ENCODE measurements at places on chromosomes 12 and 14. TPM values are rescaled to one million over a fixed set of nuclear protein-coding genes. Genes with fewer than 3 reads are reported as not detected.
A peak's percentile ranks its signal among the peaks of the same experiment; 100 is the strongest.

- no peak for DNase-seq
- no peaks in the 10 kb centered on the region for H3K36me3 ChIP-seq
- peak overlapping the region; percentile 56 for H3K27ac ChIP-seq
- H3K27me3 ChIP-seq = no peaks in the 10 kb centered on the region
- peaks cover 69% of the 10 kb centered on the region for H3K4me1 ChIP-seq
These were observed 3.2 kb upstream of the NUMB start for GRCh38 chr14:73461478-73462047.

DNA sequence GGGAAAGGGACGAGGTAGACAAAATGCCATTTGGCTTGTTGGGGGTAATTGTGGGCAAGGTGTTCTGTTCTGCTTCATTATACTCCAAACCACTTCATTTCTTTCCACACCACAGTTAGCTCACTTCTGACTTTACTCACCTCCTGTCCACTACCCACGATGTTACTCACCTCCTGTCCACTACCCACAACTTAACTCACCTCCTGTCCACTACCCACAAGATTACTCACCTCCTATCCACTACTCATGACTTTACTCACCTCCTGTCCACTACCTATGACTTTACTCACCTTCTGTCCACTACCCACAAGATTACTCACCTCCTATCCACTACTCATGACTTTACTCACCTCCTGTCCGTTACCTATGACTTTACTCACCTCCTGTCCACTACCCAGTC lies 10.1 kb upstream of the TWF1 start:
- no peaks in the 10 kb centered on the region for H3K27me3 ChIP-seq
- no peak for DNase-seq
- H3K27ac ChIP-seq = no peak overlapping the region
- H3K36me3 ChIP-seq = no peaks in the 10 kb centered on the region

- peaks cover 9% of the 10 kb centered on the region for H3K36me3 ChIP-seq
- H3K4me3 ChIP-seq = peak overlapping the region; percentile 68
- H3K4me1 ChIP-seq = no peaks in the 10 kb centered on the region
- no peaks in the 10 kb centered on the region for H3K27me3 ChIP-seq
- no peak for DNase-seq
These were observed 840 bp downstream of the MRPL52 start for GRCh38 chr14:22830443-22831010.

DNA sequence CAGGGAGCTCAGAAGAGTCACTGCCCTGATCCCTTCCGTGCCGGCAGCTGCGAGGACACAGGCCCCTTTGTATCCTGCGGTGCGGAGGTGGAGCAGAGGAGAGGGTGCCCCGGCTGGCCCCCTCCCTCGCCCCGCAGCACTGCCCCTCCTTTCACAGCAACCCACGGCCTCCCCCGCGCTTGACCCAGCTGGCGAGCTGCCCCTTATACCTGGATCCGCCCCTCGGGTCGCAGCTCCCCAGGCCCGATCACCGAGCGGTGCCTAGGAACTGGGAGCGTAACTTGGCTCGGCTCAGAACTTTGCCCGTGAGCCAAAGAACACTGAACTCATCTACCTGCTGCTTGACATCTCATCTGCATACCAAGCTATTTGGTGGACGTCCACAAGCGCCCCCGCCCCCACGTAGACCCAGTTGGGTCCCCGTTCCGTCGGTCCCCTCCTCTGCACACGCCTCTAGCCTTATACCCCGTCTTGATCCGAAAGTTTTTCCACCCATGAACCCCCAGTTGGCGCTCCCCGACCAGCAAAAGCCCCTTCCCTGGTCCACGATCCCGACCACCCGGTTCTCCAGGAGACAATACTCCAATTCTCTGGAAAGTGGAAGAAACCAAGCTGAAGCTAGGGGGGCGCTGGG lies 697 bp upstream of the DNAJC14 start:
- H3K27me3 ChIP-seq = no peaks in the 10 kb centered on the region
- H3K4me1 ChIP-seq = peaks cover 33% of the 10 kb centered on the region
- peak overlapping the region; percentile 56 for H3K4me3 ChIP-seq
- no peaks in the 10 kb centered on the region for H3K36me3 ChIP-seq
- peak overlapping the region; percentile 83 for H3K27ac ChIP-seq

DNA sequence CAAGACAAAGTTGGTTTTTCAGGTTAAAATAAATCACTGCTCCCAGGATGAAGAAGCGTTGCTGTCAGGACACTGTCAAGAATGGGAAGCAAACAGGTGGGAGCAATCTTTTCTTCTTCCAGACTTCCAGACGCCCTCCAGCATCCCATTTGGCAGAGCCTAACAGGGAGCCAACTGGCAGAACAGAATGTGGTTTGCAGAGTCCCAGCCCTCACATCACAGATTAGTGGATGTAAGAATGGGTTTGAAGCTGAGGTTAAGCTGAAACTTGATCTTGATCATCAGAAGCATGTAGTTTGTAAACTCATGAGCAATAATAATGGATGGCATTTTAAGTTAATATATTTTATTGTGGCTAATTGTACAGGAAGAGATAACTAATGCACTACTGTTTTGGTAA lies 636.4 kb downstream of the SLC6A15 start:
- H3K4me1 ChIP-seq = no peaks in the 10 kb centered on the region
- DNase-seq = no peak
- H3K27me3 ChIP-seq = no peaks in the 10 kb centered on the region
- H3K4me3 ChIP-seq = no peak overlapping the region
- H3K36me3 ChIP-seq = no peaks in the 10 kb centered on the region

DNA sequence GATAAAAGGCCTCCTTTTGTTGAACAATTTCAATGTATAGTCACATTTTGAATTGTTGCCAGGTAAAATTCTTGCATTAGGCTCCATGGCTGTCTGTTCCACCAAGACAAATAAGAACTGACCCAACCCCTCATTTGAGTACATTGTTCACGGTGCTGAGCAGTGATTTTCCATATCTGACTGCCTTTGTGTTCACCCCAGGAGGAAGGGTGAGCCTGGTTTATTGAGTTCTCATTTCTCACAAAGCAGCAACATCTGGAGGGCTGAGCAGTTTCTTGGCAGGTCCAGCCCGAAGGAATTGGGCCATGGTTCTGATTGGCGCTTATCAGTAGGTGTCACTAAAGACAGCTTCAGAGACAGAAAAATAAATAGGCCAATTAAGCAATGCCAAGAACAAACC lies 149.1 kb downstream of the BMP4 start:
- DNase-seq = peak; percentile 8
- H3K4me3 ChIP-seq = no peak overlapping the region
- H3K27me3 ChIP-seq = no peaks in the 10 kb centered on the region

GRCh38 chr12:41739066-41739465 lies 405.6 kb downstream of the GXYLT1 start:
- H3K36me3 ChIP-seq = no peaks in the 10 kb centered on the region
- H3K4me1 ChIP-seq = no peaks in the 10 kb centered on the region
- no peak for DNase-seq
- H3K4me3 ChIP-seq = no peak overlapping the region

GRCh38 chr14:93619176-93619793 lies 169.0 kb downstream of the PRIMA1 start:
- peak; percentile 34 for DNase-seq
- H3K4me1 ChIP-seq = no peaks in the 10 kb centered on the region
- H3K27ac ChIP-seq = no peak overlapping the region
- no peak overlapping the region for H3K4me3 ChIP-seq
- no peaks in the 10 kb centered on the region for H3K27me3 ChIP-seq
- H3K36me3 ChIP-seq = no peaks in the 10 kb centered on the region

GRCh38 chr12:124322271-124322998 lies 27.5 kb downstream of the RFLNA start:
- no peak overlapping the region for H3K4me3 ChIP-seq
- no peak overlapping the region for H3K27ac ChIP-seq
- peaks cover 11% of the 10 kb centered on the region for H3K36me3 ChIP-seq
- no peaks in the 10 kb centered on the region for H3K27me3 ChIP-seq
- H3K4me1 ChIP-seq = no peaks in the 10 kb centered on the region

DNA sequence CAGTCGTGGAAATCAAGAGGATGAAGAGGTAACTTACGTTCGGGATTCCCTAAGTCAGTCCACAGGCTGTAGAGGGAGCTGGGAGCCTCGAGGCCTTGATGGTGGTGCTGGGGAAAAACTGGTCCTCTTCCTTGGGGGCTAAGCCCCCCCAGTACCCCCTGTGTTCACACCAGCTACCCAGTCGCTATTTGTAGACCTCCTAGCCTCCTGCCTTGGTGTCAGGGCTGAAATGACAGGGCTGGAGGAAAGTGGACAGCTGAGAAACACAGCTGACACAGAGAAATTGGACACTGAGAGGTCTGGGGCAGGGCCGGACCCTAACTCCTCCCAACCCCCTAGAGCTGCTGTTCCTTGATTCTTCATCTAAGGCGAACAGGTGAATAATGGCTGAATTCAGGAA lies at the start of gene STAC3:
STAC3 (minus strand) TSS at position 232 of the 400 bp plus-strand sequence. CDS start 1,551 bp downstream, outside the sequence.
- no peaks in the 10 kb centered on the region for H3K4me1 ChIP-seq
- no peaks in the 10 kb centered on the region for H3K27me3 ChIP-seq
- H3K36me3 ChIP-seq = no peaks in the 10 kb centered on the region
- DNase-seq = no peak
- H3K27ac ChIP-seq = no peak within 1 kb of the TSS
- H3K4me3 ChIP-seq = no peak within 1 kb of the TSS

- H3K27ac ChIP-seq = no peak overlapping the region
- no peaks in the 10 kb centered on the region for H3K4me1 ChIP-seq
- H3K36me3 ChIP-seq = no peaks in the 10 kb centered on the region
- no peaks in the 10 kb centered on the region for H3K27me3 ChIP-seq
- DNase-seq = no peak
These were observed 160.9 kb downstream of the KCNC2 start for GRCh38 chr12:75048767-75049166.

- H3K27ac ChIP-seq = no peak overlapping the region
- H3K4me3 ChIP-seq = no peak overlapping the region
- H3K4me1 ChIP-seq = peaks cover 7% of the 10 kb centered on the region
- H3K36me3 ChIP-seq = no peaks in the 10 kb centered on the region
- H3K27me3 ChIP-seq = no peaks in the 10 kb centered on the region
These were observed 58.7 kb downstream of the ZNF641 start for GRCh38 chr12:48292040-48292439.

- H3K27ac ChIP-seq = no peak overlapping the region
- no peaks in the 10 kb centered on the region for H3K36me3 ChIP-seq
- H3K4me3 ChIP-seq = no peak overlapping the region
- H3K27me3 ChIP-seq = no peaks in the 10 kb centered on the region
These were observed 8.6 kb downstream of the TC2N start for GRCh38 chr14:91858536-91859275.

- DNase-seq = no peak
- no peaks in the 10 kb centered on the region for H3K27me3 ChIP-seq
- H3K4me3 ChIP-seq = no peak overlapping the region
- peaks cover 45% of the 10 kb centered on the region for H3K36me3 ChIP-seq
- H3K27ac ChIP-seq = no peak overlapping the region
- H3K4me1 ChIP-seq = no peaks in the 10 kb centered on the region
These were observed 72.4 kb downstream of the HECTD4 start for GRCh38 chr12:112309797-112310196.

GRCh38 chr12:132617822-132618682 lies 524 bp upstream of the P2RX2 start:
- H3K27me3 ChIP-seq = peaks cover 54% of the 10 kb centered on the region
- no peak overlapping the region for H3K4me3 ChIP-seq
- no peak for DNase-seq
- H3K4me1 ChIP-seq = peaks cover 13% of the 10 kb centered on the region
- no peaks in the 10 kb centered on the region for H3K36me3 ChIP-seq

GRCh38 chr12:93090731-93091172 lies 161.7 kb upstream of the EEA1 start:
- DNase-seq = no peak
- no peak overlapping the region for H3K27ac ChIP-seq

DNA sequence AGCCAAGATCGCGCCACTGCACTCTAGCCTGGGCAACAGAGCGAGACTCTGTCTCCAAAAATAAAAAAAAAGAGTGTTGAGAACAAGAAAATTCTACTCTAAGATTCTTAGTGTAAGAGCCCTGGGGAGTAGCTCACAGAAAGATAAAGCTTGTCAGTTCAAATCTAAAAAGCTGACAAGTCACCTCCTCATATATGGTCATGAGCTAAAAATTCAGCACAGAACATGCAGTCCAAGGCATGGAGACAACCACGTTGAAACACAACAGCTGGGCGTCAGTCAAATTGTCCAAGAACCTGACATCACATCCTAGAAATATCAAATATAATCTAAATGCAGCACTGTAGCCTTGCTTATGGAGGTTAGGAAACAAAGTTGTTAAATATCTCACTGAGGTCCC lies 47.8 kb downstream of the CLIP1 start:
- H3K27me3 ChIP-seq = no peaks in the 10 kb centered on the region
- H3K27ac ChIP-seq = no peak overlapping the region
- no peak overlapping the region for H3K4me3 ChIP-seq
- peaks cover 4% of the 10 kb centered on the region for H3K36me3 ChIP-seq
- peaks cover 11% of the 10 kb centered on the region for H3K4me1 ChIP-seq

GRCh38 chr12:58066296-58066695 lies 124.9 kb downstream of the ATP23 start:
- H3K4me1 ChIP-seq = no peaks in the 10 kb centered on the region
- no peak overlapping the region for H3K27ac ChIP-seq
- no peak overlapping the region for H3K4me3 ChIP-seq
- H3K27me3 ChIP-seq = no peaks in the 10 kb centered on the region
- H3K36me3 ChIP-seq = no peaks in the 10 kb centered on the region

DNA sequence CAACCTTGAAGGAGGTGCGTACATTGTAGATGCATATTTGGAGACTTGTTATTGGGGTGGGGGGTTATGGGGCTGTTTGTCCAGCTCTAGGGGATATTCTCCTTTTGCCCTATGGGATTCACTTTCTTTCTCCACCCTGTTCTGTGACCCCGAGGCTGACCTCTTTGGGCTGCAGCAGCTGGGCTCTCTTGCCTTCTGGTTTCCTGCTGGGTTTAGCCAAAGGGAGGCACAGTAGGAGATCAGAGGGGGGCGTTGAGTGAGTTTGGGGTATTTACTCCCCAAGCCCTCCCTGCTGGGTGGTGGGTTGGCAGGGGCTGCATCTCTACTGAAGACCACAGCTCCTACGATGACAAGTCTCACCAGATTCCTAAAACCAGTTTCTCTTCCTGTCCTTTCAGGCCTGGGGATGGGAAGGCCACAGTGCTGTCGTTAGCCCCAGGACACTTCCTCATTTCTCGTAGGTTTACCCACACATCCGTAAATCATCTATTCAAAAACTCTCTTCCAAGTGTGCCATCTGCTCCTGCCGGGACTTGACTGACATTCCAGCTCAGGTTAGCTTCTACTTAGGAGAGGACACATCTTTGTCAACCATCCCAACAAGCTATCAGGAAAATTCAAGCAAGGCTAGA lies 127.1 kb downstream of the TMEM30B start:
- H3K4me1 ChIP-seq = peaks cover 41% of the 10 kb centered on the region
- no peaks in the 10 kb centered on the region for H3K36me3 ChIP-seq

- H3K4me1 ChIP-seq = no peaks in the 10 kb centered on the region
- no peaks in the 10 kb centered on the region for H3K36me3 ChIP-seq
- DNase-seq = no peak
- no peak overlapping the region for H3K27ac ChIP-seq
- no peaks in the 10 kb centered on the region for H3K27me3 ChIP-seq
These were observed 65.1 kb upstream of the PZP start for GRCh38 chr12:9273276-9273675.

SLC7A8 gene
- total RNA-seq = 36.9 TPM

PTPRO gene
- 1.3 TPM for total RNA-seq

CCDC38 gene
- not detected for total RNA-seq

MUCL1 gene
- total RNA-seq = not detected

HSPB8 gene
- 13.1 TPM for total RNA-seq

OLR1 gene
- total RNA-seq = 0.84 TPM

TOMM20L gene
- total RNA-seq = not detected

All from tibial nerve (tissue), 4 donors.